ENCODE measurements at places on chromosomes 7 and 10. TPM values are rescaled to one million over a fixed set of nuclear protein-coding genes. Genes with fewer than 3 reads are reported as not detected.

DNA sequence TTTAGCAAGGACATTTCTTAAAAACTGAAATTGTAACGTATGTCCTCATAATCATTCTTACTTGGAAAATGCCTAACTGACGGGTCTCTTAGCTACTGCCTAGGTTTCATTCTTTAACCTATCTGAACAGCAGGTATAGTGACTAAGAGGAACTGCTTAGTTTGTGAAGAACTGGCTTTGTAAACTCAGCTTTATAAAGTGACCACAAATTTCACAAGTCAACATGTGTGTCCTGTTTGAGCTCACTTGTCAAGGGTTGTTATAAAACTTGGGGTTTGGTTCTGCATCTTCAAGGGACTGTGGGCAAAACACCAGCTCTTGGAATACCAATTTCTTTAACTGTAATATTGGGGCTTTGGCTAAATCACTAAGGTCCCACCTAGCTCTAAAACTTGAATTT, 32.2 kb downstream of the MRPS33 start:
- no peak for DNase-seq
- no peaks in the 10 kb centered on the region for H3K27me3 ChIP-seq
- no peaks in the 10 kb centered on the region for H3K4me1 ChIP-seq
- H3K4me3 ChIP-seq: no peak overlapping the region
- H3K27ac ChIP-seq: no peak overlapping the region

TDRD1 gene
- 0.78 TPM for total RNA-seq

GRCh38 chr10:103207141-103207540, 14.1 kb upstream of the NT5C2 start:
- no peak overlapping the region for H3K4me3 ChIP-seq
- no peak overlapping the region for H3K27ac ChIP-seq
- no peaks in the 10 kb centered on the region for H3K27me3 ChIP-seq
- H3K36me3 ChIP-seq: no peaks in the 10 kb centered on the region
- no peaks in the 10 kb centered on the region for H3K4me1 ChIP-seq
- no peak for DNase-seq

DNA sequence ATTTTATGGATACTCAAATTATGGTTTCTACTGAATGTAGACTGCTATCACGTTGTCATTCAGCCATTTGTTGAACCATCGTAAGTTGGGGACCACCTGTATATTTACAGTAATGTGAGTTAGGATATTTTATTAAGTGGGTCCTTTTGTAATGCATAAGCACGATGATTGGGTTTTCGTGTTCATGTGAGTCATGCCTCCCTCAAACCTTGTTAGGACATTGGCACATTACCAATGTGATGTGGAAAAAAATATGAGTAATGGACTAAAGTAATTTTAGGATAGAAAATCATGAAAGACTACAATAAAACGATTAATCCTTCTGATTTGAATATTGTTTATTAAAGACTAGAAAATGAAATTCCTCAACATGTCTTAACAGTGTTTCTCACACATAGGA, 8.7 kb downstream of the SMC3 start:
- DNase-seq: no peak
- no peaks in the 10 kb centered on the region for H3K36me3 ChIP-seq

RHOBTB1 gene
- 22.8 TPM for total RNA-seq

DNA sequence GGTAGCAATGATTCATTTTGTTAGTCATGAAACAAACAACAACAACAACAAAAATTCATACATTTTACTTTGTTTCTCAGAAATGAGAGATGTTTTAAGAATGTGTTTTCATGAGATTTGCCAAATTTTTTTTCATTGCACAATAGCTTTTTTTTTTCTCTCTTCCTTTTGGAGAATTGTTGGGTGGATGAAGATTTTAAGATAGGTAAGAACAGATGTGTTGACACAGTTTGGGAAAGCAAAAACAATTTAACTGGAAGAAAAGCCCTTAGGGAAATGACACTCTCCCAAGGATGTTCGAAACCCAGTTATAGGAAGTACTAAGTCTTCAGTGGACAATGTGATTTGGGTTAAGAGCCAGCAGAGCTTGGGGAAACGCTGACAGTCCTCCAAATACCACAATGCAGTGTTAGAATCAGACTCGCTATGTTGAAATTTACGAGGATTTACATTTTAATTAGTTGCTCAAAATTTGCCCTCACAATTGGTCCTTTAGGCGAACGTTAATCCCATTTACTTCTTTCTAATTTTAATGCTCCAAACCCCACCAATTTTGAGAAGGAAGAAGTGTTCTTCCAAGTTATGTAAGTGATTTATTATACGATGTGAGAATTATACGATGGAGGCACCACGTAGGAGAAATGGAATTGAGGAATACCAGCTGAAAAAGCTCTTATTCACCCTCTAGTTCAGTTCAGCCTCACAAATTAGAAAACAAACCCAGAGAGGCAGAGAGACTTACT, 61.2 kb downstream of the HHEX start:
- no peak overlapping the region for H3K4me3 ChIP-seq
- DNase-seq: no peak
- H3K4me1 ChIP-seq: no peaks in the 10 kb centered on the region
- H3K27ac ChIP-seq: no peak overlapping the region
- no peaks in the 10 kb centered on the region for H3K36me3 ChIP-seq

GRCh38 chr7:3648276-3648675, 347.2 kb downstream of the SDK1 start:
- no peaks in the 10 kb centered on the region for H3K36me3 ChIP-seq
- H3K4me3 ChIP-seq: no peak overlapping the region
- H3K27me3 ChIP-seq: no peaks in the 10 kb centered on the region
- no peak for DNase-seq

DNA sequence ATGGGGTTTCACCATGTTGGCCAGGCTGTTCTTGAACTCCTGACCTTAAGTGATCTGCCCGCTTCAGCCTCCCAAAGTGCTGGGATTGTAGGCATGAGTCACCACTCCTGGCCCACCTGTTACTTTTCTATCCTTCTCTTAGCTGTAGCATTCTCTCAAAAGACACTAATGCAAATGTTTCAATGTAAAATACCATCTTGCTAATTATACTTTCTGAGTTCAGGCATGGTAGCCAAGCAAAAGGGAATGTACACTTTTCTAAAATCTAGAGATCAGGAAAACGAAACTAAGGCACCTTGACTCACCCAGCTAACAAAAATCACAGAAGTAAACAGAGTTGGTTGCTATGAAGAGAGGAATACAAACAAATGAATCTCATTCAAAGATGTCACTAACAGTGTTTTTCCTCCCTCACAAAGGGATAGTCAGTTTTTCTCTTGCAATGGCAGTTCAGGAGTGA, 401.0 kb upstream of the NRP1 start:
- H3K4me3 ChIP-seq: no peak overlapping the region
- no peak overlapping the region for H3K27ac ChIP-seq
- H3K4me1 ChIP-seq: no peaks in the 10 kb centered on the region

DNA sequence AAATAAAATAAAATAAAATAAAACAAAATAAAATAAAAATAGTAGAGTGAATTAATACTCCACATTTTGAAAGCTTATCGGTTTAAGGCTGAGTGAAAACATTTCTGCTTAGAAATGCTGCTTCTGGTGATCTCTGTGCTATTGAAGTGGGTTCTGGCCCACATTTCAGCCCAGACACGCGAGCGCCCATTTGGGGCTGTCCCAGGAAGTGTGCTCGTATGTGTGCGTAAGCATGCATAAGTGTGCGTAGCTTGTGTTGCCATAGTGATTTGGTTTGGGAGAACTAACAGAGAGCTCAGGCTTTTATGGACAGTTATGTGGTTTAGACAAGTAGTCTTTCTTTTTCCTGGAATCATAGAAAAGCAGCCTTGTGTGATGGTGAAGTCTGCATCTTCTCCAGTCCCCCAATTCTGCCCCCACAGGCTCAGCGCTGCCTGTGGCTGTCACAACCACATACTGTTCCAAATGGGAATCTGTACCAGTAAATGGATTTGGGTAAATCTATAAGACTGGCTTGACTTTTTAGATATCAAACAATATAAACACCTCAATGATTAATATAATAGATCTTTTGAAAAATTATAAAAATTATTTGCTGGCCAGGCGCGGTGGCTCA, 29.8 kb upstream of the PURB start:
- no peaks in the 10 kb centered on the region for H3K4me1 ChIP-seq
- H3K36me3 ChIP-seq: no peaks in the 10 kb centered on the region
- H3K27me3 ChIP-seq: no peaks in the 10 kb centered on the region
- DNase-seq: no peak
- no peak overlapping the region for H3K27ac ChIP-seq
- no peak overlapping the region for H3K4me3 ChIP-seq

DNA sequence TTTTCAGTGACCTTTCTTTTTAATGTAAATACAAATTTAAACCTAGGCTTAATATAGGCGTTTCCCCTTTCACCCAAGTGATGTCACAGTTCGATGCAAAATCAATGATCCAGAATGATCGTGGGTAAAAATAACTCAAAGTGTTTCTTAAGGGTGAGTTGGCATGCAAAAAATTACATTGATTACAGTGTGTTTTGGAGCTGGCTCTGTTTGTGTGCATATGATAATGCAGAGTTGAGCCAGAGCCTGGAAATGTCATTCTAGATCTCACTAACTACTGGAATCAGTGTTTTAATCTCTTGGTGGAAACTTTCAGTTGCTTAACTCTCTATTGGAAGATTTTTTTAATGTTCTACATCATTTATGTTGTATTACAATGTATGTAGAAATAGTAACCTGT, 72.5 kb upstream of the MXI1 start:
- no peaks in the 10 kb centered on the region for H3K4me1 ChIP-seq
- DNase-seq: no peak
- no peak overlapping the region for H3K27ac ChIP-seq
- H3K4me3 ChIP-seq: no peak overlapping the region

THSD7A gene
- total RNA-seq: 20.0 TPM

DNA sequence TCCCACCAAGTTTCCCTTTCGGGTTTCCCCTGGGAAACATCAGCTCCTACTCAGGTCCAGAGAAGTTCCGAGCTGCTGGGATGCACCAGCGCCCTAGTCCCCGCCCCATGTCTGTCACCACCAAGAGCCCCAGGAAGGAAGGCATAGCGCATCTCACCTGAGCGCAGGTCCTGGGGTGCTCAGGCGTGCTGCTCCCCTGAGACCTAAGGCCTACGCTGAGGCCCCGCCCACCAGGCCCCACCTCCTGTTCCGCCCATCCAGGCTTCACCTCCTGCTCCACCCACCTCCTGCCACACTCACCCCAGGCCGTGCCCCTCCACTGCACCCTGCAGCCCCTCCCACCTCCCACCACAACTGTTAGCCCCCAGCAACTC, 1.2 kb upstream of the TFR2 start:
- no peak overlapping the region for H3K27ac ChIP-seq
- no peaks in the 10 kb centered on the region for H3K4me1 ChIP-seq
- no peak for DNase-seq
- no peaks in the 10 kb centered on the region for H3K27me3 ChIP-seq
- H3K36me3 ChIP-seq: no peaks in the 10 kb centered on the region

GRCh38 chr10:121644501-121644900, 46.3 kb upstream of the FGFR2 start:
- H3K36me3 ChIP-seq: no peaks in the 10 kb centered on the region
- no peaks in the 10 kb centered on the region for H3K27me3 ChIP-seq
- H3K27ac ChIP-seq: no peak overlapping the region
- DNase-seq: no peak
- no peak overlapping the region for H3K4me3 ChIP-seq
- no peaks in the 10 kb centered on the region for H3K4me1 ChIP-seq

- no peak overlapping the region for H3K4me3 ChIP-seq
- H3K36me3 ChIP-seq: no peaks in the 10 kb centered on the region
- no peak overlapping the region for H3K27ac ChIP-seq
- no peaks in the 10 kb centered on the region for H3K4me1 ChIP-seq
- DNase-seq: no peak
- H3K27me3 ChIP-seq: no peaks in the 10 kb centered on the region
Observed at GRCh38 chr7:11232462-11232861, 258.8 kb downstream of the PHF14 start.

GRCh38 chr7:19390795-19391194, 245.6 kb upstream of the FERD3L start:
- no peaks in the 10 kb centered on the region for H3K27me3 ChIP-seq
- H3K27ac ChIP-seq: no peak overlapping the region
- no peaks in the 10 kb centered on the region for H3K36me3 ChIP-seq
- no peak overlapping the region for H3K4me3 ChIP-seq

ASB10 gene
- total RNA-seq: not detected

All from aorta (tissue), 5 donors.